Left ventricle myocardium inferior (tissue), 1 donor: ENCODE measurements at places on chromosomes 6 and 20.
A peak's percentile ranks its signal among the peaks of the same experiment; 100 is the strongest.

GRCh38 chr6:4008324-4009047 is 70.5 kb downstream of the FAM217A start:
- DNase-seq, result no peak

GRCh38 chr6:138278326-138278725 is 60.0 kb upstream of the PBOV1 start:
- no peak for DNase-seq

GRCh38 chr20:34716921-34717229 is 12.7 kb downstream of the TP53INP2 start:
- DNase-seq, result no peak

DNA sequence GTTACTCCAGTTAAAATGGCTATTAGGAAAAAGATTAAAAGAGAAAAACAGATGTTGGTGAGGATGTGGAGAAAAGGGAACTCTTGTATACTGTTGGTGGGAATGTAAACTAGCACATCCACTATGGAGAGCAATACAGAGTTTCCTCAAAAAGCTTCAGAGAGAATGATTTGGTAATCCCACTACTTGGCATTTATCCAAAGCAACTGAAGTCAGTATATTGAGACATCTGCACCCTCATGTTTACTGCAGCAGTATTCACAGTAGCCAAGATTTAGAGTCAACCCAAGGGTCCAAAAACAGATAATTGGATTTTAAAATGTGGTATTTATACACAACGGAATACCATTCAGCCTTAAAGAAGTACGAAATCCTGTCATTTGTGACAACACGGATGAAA is 469.5 kb downstream of the QKI start:
- no peak for DNase-seq

DNA sequence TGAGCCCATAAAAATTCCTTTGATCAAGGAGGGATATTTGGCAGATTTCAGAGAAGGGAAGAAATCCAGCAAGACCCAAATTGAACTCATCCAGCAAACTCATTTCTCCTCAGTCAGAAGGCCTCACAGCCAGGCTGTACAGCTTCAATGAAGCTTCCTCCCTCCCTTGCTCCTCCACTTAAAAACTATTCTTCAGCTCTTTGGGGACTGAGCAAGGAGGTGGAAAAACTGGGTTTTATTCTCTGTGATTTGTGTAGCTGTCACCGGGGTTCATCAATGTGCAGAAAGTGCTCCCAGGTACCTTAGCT is 158.7 kb upstream of the ZNF184 start:
- no peak for DNase-seq

- DNase-seq, result no peak
Measured at GRCh38 chr6:31871046-31871659, 7.6 kb downstream of the SLC44A4 start.

- no peak for DNase-seq
Measured at GRCh38 chr6:9612489-9612888, 802.4 kb downstream of the TFAP2A start.

- DNase-seq, result no peak
Measured at GRCh38 chr6:17450397-17450796, 57.0 kb downstream of the CAP2 start.

GRCh38 chr6:106490030-106490429 is 129.5 kb downstream of the CRYBG1 start:
- DNase-seq, result no peak

GRCh38 chr20:2005831-2006426 is 12.1 kb upstream of the PDYN start:
- peak; percentile 62 for DNase-seq

GRCh38 chr20:25050501-25051350 is 7.2 kb downstream of the ACSS1 start:
- no peak for DNase-seq

DNA sequence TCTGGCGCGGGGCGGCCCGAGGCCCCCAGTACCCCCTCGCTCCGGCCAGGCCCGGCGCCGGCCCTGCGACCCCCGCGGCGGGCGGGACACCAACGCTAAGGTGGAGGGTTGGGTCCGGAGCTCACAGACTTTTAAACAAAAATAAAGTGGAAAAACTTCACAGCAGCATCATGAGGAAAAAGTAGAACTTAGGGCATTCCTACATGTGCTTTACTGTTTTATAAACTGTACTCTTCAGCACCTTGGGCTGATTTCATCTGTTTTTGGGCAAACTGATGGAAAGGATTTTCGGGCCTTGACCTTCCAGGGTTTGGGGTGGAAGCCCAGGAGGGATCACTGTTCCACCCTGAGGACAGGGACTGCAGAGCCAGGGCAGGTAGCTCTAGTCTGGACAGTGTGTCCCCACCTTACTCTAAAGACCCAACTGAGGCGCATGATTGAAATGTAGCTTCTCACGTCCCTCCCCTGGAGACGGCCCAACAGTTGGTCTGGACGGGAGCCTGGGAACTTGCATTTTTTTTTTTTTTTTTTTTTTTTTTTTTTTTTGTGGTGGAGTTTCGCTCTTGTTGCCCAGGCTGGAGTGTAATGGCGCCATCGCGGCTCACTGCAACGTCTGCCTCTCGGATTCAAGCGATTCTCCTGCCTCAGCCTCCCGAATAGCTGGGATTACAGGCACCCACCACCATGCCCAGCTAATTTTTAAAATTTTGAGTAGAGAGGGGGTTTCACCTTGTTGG is 740 bp downstream of the NELFCD start:
- no peak for DNase-seq
